ENCODE measurements at places on chromosomes 1 and 21. TPM values are rescaled to one million over a fixed set of nuclear protein-coding genes. Genes with fewer than 3 reads are reported as not detected.

Gene AVPR1B
- not detected for total RNA-seq

Gene LAD1
- total RNA-seq = not detected

Gene CHODL
- 5.7 TPM for total RNA-seq

Gene CCDC28B
- total RNA-seq = 6.0 TPM

Gene C1orf52
- total RNA-seq = 10.8 TPM

Gene IL23R
- total RNA-seq = not detected

Data from fibroblast of the aortic adventitia (primary cell).